ENCODE measurements at places on chromosomes 12 and 14.

GRCh38 chr14:94622653-94623421, 10.6 kb downstream of the SERPINA3 start:
- DNase-seq, result no peak

- peak; percentile 84 for DNase-seq
Measured at GRCh38 chr12:67441736-67442346, 172.7 kb downstream of the CAND1 start.

GRCh38 chr12:77760271-77761025, 70.2 kb upstream of the NAV3 start:
- DNase-seq, result no peak

DNA sequence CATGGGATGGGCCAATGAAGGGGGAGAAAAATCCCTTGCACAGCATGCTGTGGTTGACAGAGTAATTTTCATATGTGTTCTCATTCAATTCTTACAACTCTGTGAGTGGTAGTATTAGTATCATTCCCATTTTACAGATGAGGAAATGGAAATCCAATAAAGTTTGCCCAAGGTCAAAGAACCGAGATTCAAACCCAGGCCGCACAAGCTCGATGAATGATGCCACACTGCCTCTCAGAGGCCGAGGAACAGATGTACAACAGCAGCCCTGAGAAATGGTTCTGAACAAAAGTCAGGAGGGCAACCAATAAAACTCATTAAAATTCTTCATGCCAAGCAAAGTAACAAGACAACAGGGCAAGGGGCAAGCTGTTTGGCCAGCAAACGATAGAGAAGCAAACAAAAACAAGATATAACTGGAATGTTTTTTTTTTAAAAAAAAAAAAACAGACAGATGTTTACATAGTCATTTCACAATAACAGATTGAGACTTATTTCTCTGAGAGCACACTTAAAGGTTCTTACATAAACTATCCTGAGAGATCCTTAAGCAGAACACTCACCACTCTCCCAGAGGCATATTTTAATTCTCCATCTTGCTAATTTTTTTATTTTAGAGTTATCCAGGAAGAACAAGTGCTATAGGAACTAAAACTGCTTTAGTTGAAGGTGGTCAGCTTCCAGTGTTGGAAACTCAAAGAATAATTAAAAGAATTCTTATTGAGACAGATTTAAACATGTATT, 85.8 kb downstream of the EXOC5 start:
- DNase-seq, result no peak

GRCh38 chr12:29286081-29286790, 94.7 kb downstream of the ERGIC2 start:
- no peak for DNase-seq

DNA sequence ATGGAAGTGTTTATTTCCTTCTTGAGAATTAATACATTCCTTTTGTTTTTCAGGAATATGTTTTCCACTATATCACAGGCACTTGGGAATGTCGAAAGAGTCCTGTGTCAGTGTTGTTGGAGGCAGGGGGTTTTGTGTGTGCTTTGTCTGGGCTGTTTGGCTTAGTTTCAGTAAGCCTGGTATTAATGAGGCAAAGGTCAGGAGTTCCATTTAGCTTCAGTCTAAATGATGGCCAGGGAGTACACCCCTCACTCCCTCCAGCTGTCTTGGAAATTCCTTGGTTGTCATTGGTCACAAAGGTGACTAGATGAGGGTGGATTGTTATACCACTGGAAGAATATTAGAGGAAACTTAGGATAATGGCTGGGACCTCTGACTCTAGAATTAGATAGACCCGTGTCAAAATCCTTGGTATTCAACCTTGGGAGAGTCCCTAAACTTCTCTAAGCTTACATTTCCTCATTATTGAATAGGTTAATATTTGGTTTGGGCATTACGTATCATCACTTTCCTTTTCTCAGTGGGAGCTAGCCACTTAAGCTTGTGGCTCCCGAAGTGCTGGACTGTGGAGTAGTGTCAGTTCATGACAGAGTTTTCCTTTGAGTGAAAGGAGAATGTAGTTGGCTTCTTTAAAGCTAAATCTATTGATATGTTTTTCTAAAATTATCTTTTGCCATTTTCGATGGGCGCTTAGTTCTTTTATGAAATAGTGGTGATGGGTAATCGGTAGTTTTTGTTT, 5.2 kb downstream of the FRS2 start:
- no peak for DNase-seq

- no peak for DNase-seq
Measured at GRCh38 chr12:130519-130918, 64.0 kb downstream of the IQSEC3 start.

- no peak for DNase-seq
Measured at GRCh38 chr12:89185889-89186288, 166.4 kb downstream of the DUSP6 start.

DNA sequence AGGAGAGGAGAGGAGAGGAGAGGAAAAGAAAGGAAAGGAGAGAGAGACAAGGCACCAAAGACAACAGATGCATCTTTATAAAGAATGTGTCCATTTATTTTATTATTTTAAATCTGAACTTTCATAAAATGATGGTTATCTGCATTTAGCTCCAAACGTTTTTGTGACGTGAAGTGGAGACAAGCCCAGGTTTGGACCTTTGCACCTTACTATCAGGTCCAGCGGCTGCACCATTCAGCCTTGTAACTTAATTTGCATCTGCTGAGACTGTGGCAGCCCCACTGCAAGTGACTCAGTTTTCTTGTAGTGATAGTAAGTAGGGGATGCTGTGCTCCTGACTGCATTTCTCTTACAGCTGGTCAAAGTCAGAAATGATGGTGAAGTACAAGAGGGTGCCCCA, 130.7 kb downstream of the NTF3 start:
- DNase-seq, result no peak

GRCh38 chr12:111993292-111994150, 19.4 kb downstream of the TMEM116 start:
- DNase-seq, result peak; percentile 51

- peak; percentile 19 for DNase-seq
Measured at GRCh38 chr14:65937079-65937959, 524.8 kb downstream of the FUT8 start.

GRCh38 chr12:119992129-119992705, 3.2 kb downstream of the BICDL1 start:
- no peak for DNase-seq

DNA sequence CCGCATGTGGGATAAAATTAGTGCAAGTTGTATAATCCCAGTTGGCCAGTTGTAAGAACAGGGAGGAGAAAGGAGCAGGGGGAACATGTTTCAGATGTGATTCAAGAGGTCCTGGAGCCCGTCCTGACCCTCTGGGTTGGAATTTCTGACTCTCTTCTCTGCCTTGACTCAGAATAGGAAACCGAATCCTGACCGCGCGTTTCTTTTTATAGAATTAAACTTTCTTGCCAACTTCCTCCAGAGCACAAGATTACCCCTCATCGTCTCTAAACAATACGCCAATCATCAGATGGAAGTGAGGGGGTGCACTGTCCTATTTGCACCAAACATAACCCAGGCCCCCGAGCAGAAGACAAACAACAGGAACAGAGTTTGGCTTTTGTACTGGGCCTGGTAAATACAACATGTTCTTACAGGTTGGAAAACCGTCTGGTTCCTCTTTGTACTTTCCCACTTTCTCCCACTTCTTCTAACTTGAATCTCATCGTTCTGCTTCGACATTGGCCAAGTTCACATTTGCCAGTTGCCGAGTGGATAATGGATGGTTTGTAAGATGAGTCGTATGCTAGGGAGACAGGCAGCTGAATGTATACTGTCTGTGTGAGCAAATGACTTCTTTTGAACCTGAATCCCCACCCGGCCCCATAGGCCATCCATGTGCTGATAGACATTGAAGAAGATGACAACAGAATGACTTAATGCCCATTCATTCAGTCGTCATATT, 42.6 kb upstream of the MED13L start:
- no peak for DNase-seq

DNA sequence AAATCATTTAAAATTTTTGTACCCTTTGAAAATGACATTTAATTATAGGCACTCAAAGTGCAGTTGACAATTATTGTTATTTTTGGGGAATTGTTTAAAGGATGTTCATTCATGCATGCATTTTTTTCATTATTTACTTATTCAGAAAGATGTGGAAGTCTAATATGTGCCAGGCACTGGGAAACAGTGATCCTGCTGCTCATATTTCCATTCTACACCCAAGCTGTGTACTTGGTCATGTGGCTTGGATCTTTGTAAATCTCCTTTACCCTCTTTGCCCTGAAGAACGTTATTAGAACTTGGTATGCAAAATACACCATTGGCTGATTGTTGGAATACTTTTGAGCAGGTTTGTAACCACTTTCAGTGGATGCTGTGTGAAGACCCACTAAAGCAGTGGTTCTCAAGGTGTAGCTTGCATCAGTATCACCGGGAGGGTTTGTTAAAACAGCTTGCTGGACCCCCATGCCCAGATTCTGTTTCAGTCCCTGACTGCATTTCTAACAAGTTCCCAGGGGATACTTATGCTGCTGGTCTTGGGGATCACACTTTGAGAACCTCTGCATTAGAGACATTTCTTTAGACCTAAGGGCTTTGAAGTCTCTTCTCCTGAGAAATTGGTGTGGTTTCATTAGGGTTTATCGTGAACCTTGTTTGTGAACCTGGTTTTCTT, 47.5 kb downstream of the PRKCH start:
- DNase-seq, result no peak

- no peak for DNase-seq
Measured at GRCh38 chr12:79685068-79685467, 5.7 kb downstream of the PAWR start.

- no peak for DNase-seq
Measured at GRCh38 chr12:24820872-24821271, 128.0 kb downstream of the BCAT1 start.

DNA sequence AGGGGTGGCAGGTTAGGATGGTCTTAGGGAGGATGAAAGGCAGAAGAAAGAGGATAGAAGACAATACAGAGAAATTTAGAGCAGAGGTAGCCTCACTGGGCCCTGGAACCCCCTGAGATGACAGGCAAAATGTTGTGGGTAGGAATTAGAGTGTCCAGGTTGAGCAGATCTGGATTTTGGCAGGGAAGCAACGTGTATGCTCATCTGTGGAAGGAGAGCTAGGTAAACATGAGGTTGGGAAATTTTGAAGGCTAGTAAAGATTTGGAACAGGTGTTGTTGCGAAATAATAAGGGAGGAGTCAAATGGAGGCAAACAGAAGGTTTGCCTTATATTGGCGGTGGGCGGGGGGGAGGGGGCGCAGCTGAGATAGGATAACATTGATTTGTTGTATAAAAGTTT, 5.3 kb downstream of the HSD17B6 start:
- no peak for DNase-seq

- DNase-seq, result peak; percentile 57
Measured at GRCh38 chr14:98704441-98704840, 567.6 kb downstream of the BCL11B start.

GRCh38 chr12:129559776-129560175, 344.0 kb downstream of the TMEM132D start:
- no peak for DNase-seq

- no peak for DNase-seq
Measured at GRCh38 chr12:5437182-5437583, 5.3 kb downstream of the NTF3 start.

GRCh38 chr12:128445415-128446127, 178.6 kb downstream of the TMEM132C start:
- DNase-seq, result no peak

DNA sequence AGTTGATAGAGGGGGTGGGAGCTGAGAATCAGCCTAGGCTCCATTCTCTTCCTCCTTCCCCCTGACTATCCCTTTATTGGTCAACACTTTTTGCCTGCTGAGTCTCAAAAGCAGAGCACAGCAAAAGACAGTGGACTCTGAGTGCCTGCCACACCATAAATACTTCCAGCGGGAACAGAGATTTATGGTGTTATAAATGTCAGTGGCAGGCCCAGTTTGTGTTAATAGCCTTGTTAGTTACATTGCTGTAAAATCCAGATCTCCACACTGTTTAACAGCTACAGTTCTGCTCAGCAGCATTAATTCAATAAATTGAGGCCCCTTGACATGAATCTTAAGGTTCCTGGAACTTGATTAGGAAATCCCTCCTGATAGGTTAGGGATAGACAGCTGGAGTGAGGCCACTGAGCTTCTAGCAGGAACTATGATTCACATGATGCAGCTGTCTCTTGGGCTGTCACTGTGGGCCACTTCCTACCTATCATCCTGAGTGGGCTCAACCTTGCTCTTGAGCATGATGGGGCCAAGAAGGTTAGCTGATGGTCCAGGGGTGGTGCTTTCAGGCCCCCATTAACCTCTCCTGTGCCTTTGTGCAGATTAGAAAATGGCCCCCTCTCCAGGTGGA, 295.2 kb upstream of the SRRM4 start:
- no peak for DNase-seq

DNA sequence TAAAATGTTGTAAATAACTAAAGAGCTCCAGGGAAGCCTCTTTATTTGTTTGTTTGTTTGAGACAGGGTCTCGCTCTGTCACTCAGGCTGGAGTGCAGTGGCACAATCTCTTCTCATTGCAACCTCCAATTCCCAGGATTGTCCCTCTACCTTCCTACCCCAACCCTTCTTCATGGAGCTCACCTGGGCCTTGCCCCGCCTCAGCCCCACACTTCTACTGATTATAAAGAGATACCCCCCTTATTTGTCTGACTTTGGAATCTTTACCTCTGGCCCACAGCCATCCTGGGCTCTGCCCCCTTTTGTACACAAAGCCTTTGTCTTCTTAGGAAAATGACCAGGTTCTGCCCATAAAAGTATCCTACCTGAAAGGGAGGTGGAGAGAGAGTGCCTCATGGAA, 9.1 kb upstream of the BLTP3B start:
- DNase-seq, result no peak

DNA sequence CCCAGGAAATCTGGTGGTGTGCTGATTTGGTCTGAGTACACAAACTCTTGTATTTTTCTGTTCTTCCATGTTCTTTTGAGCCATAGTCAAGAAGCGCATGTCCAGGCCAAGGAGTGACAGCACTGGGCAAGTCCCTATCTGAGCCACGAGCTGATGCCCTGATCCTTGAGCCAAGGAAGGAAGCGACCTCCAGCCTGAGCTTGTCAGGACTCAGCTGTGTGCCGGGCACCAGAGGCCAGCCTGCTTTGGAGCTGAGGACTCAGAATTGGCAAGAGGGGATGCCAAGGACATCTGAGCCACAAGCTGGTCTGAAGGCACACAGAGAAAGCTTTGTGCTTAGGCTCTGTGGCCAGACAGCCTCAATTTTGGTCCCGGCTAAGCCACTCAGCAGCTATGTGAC, 52.6 kb downstream of the GALNT16 start:
- DNase-seq, result no peak

DNA sequence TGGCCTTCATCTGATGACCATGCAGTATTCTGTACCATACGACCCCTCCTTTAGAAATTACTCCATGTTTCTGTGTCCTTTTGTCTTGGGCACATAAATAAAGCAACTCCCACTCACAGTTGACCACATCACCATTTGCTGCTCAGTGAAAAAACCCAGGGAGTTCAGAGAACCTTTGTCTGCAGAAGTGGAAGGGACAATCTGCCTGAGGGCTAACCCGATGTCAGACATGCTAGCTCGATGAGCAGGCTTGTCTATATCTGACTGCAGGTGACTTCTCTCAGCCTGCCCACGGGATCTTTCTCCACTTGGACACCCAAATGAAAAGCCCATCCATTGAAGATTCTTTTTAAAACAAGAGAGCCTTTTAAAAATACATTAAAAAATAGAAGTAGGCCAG, 45.7 kb upstream of the GRIP1 start:
- no peak for DNase-seq

GRCh38 chr12:132143336-132144071, 615 bp downstream of the DDX51 start:
- peak; percentile 32 for DNase-seq
